H9 (cell line): ENCODE measurements at places on chromosomes 5 and 9. TPM values are rescaled to one million over a fixed set of nuclear protein-coding genes. Genes with fewer than 3 reads are reported as not detected.

MARVELD2 gene
- 29.5 and 30.3 TPM in 2 replicates for total RNA-seq

C9orf153 gene
- total RNA-seq = 0.17 TPM in 1 of 2 replicates, not detected in the other

- no peaks in the 10 kb centered on the region; the same call in 1 of the 2 replicates for H3K4me1 ChIP-seq
- H3K4me3 ChIP-seq = no peak overlapping the region
- no peaks in the 10 kb centered on the region for H3K27me3 ChIP-seq
- no peak for DNase-seq
Measured at GRCh38 chr5:59116231-59116865, 533.5 kb downstream of the RAB3C start.

DNA sequence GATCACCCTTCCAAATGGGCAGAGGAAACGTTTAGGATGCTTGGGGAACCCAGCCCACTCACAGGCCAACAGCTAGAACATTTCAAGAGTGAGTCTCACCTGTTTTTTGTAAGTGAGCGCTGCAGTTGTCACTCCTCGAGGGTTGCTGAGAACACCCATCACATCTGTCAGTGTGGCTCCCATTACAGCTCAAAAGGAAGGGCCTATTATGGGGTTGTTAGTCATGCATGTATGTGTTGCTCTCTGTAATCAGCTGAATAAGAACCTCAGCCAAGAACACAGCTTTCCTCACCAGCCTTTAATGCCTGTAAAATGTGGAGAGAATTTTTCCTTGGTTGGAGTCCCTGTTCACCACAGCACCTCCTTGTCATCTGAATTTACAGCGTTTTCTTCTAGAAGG, 196.3 kb upstream of the KLF4 start:
- no peak overlapping the region for H3K4me3 ChIP-seq
- no peak overlapping the region for H3K27ac ChIP-seq
- H3K4me1 ChIP-seq = no peaks in the 10 kb centered on the region; the same call in 1 of the 2 replicates
- no peak for DNase-seq
- H3K27me3 ChIP-seq = no peaks in the 10 kb centered on the region

DNA sequence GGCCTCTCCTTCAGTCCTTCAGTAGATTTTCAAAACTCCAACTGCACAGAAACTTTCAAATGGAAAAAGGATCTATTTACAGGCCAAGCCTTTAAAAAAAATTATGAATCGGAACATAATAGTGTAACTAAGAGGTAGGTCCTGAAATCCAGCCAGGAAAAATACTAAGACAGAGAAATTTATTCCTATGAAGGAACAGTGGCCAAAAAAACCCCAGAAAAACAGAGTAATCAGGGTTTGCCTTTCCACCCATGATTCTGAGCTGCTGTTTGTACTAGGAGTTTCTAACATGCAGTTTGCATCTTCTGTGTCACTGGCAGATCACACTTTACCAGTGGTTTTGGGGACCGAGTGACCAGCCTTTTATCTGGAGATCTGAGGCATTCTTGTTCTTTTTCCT, 93.1 kb upstream of the TMED7 start:
- H3K4me1 ChIP-seq = peaks cover 2% of the 10 kb centered on the region; the same call in 1 of the 2 replicates
- H3K27ac ChIP-seq = no peak overlapping the region
- no peak for DNase-seq
- no peaks in the 10 kb centered on the region for H3K27me3 ChIP-seq
- H3K36me3 ChIP-seq = no peaks in the 10 kb centered on the region

GRCh38 chr5:153794327-153794726, 244.4 kb downstream of the FAM114A2 start:
- H3K27ac ChIP-seq = no peak overlapping the region
- no peak overlapping the region for H3K4me3 ChIP-seq
- DNase-seq = no peak
- H3K27me3 ChIP-seq = no peaks in the 10 kb centered on the region
- no peaks in the 10 kb centered on the region for H3K36me3 ChIP-seq

- no peak overlapping the region for H3K27ac ChIP-seq
- no peaks in the 10 kb centered on the region for H3K4me1 ChIP-seq
- no peaks in the 10 kb centered on the region for H3K27me3 ChIP-seq
- DNase-seq = no peak
- no peaks in the 10 kb centered on the region for H3K36me3 ChIP-seq
Measured at GRCh38 chr9:127202461-127203169, 62.0 kb upstream of the GARNL3 start.
